Right cardiac atrium (tissue), 5 donors: ENCODE measurements at places on chromosomes 6 and 20. TPM values are rescaled to one million over a fixed set of nuclear protein-coding genes. Genes with fewer than 3 reads are reported as not detected.

DNA sequence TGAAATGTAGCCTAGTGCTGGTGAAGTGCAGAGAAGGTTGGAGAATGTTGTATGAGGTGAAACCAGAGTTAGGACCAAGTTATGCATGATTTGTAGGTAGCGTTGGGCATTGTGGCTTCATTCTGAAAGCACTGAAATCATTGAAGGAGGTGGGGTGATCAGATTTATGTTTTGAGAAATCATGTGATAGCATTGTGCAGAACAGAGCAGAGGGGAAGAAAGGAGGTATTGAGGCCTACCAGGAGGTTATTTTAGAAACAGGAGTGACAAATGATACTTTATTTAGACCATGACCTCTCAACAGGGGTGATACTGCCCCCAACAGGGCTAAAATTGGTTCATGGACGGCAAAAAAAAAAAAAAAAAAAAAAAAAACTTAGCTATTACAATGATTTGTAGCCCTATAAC, 15.6 kb upstream of the HMGN3 start:
- DNase-seq, result no peak

Gene MEP1A
- total RNA-seq, result not detected

Gene UBE2C
- 2.1 TPM for total RNA-seq

Gene PERP
- 44.6 TPM for total RNA-seq

Gene PTPRK
- total RNA-seq, result 45.7 TPM

Gene FAM83C
- not detected for total RNA-seq

Gene ENPP3
- 0.14 TPM for total RNA-seq

DNA sequence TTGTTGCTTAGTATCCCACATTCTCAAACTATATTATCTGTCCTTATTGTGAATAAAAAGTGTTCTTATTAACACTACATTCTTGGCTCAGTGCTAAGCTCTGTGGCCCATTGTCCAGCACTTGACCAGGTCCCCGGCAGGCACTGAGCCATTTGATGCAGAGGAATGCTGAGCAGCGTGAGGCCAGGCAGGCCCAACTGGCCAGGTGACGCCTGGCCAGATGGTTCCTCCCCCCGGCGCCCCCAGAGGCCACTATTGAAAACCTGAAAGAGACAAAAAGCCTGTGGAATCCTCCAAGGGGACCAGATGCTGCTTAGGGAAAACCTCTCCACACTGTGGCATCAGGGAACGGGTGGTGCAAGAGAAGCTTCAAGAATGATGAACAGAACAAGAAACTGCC, 597.5 kb upstream of the JAG1 start:
- no peak for DNase-seq

Gene LBP
- total RNA-seq, result 1.9 TPM

GRCh38 chr20:1975291-1975690, 18.6 kb downstream of the PDYN start:
- DNase-seq, result no peak

GRCh38 chr6:17388365-17388764, 5.0 kb upstream of the CAP2 start:
- DNase-seq, result no peak

DNA sequence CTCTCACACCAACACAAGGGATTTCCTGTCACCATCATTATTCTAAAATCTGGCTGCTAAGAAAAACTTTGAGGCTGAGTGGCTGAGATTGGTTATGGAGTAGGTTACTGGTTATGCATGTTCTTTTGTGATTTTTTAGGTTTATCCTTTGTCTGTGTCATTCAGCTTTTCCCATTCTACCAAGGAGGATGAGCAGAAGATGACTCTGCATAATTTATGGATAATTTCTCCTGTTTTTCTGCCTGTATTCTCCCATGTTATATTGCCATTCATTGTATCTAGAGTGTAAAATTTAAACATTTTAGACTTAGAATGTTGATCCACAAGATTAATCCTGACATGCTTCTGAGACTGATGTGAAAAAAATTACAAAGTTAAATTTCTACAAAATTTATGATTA, 67.8 kb downstream of the SOBP start:
- no peak for DNase-seq

Gene REPS1
- total RNA-seq, result 35.3 TPM

DNA sequence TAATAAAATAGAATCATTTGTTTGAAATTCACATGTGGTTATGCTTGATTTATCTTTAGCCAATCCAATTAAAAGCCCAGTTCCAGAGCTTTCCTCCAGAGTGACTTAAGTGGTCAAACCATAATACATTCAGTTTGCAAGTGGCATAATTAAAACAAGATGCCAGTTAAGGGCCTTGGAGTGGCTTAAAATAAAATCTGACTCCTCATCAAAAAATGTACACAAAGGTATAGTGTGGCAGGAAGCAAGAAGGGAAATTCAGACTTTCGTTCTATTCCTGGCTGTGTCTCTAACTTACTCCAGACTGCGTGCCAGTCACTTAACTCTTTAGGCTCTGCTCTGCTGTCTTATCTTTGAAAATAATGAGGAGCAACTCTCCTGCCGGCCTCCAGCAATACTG, 251.3 kb upstream of the PRND start:
- DNase-seq, result no peak

Gene GMNN
- 8.2 TPM for total RNA-seq

GRCh38 chr6:34570066-34570833, 14.1 kb upstream of the SPDEF start:
- DNase-seq, result peak; percentile 24

Gene CAGE1
- total RNA-seq, result 0.11 TPM

GRCh38 chr6:157267654-157268053, 55.7 kb downstream of the TMEM242 start:
- no peak for DNase-seq

DNA sequence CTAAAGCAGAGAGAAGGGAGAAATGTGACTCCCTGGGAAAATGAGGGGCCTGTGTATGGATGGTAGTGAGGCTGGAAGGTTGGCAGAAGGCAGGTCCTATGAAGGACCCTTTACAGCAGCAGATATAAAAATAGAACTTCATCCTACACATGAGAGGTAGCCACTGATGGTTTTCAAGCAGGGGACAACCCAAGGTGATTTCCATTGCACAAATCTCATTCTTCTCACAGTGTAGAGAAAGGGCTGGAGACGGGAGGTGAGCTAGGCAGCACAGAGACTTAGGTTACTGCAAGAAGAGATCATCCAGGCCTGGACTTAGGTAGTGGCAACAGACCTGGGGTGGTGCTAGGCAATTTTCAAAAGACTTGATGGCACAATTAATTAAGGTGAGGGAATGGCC, 30.7 kb downstream of the TRAM2 start:
- DNase-seq, result no peak

- DNase-seq, result no peak
Measured at GRCh38 chr6:14621518-14621917, 503.9 kb downstream of the CD83 start.

GRCh38 chr6:150929416-150929815, 63.9 kb downstream of the MTHFD1L start:
- no peak for DNase-seq

- no peak for DNase-seq
Measured at GRCh38 chr6:87197547-87197946, 42.2 kb downstream of the ZNF292 start.

- no peak for DNase-seq
Measured at GRCh38 chr6:49668083-49668511, 31.5 kb upstream of the RHAG start.

Gene KIAA0408
- 3.8 TPM for total RNA-seq
